ENCODE measurements at places on chromosomes 7 and 10.

DNA sequence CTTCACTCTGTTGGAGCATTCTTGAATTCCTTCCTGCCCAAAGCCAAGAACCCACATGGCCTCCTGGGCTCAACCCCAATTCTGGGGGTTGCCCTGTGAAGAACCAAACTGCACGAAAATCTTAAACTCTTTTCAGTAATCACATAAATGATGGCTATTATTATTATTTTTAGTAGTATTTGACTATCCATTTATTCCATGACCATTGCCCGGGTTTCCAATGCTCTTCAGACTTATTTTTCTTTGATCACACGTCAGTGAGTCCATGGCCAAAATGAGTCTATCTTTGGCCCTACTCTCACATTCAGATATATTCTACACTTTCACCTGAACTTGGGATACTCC lies 185.9 kb downstream of the AVL9 start:
- DNase-seq = no peak

DNA sequence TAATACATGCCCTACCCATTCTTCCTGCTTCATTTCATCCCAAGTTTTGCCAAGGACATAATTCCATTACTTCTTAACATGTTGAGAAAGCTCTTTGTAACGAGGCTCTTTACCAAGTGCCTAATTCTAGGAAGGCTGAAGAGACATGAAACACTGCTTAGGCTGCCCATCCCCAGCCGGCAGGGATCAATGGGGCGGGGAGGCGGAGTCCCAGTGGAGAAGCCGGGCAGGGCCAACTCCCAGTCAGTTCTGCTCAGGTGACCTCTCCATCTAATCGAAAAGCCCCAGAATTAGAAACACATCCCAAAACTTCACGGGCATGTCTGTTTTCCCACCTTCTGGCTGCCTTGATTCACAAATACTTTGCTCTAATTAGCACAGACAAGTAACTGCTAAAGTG lies 89.5 kb upstream of the LYZL1 start:
- DNase-seq = no peak

DNA sequence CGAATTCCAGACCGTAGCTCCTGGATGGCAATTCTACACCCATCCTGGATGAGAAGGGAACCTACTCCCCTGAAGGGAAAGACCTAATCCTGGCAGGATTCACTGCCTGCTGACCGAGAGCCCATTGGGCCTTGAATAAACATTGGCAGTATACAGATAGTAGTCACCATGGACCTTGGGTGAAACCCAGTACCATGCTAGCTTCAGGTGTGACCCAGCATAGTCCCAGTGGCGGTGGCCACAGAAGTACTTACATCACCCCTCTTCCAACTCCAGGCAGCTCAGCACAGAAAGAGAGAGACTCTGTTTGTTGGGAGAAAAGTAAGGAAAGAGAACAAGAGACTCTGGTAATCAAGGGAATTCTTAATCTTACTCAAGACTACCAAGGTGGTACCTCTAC lies 97.2 kb upstream of the SLC13A1 start:
- no peak for DNase-seq

DNA sequence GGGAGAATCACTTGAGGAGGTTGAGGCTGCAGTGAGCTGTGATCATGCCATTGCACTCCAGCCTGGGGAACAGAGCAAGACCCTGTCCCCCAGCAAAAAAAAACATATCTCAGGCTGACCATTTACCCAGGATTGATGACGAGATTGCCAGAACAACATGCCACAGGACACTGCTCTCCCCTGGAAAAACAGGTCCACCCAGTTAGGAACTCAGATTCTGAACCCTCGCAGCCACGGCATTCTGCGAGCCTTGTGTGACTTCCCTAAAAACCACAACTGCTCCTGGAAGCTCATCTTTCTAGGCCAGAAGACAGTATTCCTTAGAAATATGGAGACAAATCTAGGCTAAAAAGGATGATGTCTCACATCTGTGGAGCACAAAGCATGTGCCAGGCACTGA lies 42.1 kb upstream of the SH2B2 start:
- no peak for DNase-seq

- no peak for DNase-seq
These were observed 438.8 kb downstream of the HTR7 start for GRCh38 chr10:90418869-90419652.

GRCh38 chr7:2523941-2524807 lies 4.6 kb downstream of the LFNG start:
- DNase-seq = no peak

DNA sequence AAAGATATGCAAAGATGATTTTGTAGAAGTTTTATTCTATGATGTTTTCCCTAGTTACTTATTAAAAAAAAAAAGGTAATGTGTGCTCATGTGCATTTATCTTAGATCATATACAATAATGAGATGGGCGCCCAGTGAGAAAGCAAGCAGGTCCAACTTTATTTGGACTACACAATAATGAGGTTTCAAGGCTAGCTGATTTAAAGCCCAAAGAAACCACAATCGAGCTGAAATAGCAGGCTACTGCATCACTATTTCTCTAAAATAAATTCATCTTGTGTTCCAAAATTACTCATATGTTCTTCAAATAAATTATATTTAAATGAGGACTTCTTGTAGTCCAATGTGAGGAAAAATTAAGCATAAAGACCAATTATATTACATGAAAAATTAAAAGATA lies 110.1 kb downstream of the JMJD1C start:
- DNase-seq = no peak

DNA sequence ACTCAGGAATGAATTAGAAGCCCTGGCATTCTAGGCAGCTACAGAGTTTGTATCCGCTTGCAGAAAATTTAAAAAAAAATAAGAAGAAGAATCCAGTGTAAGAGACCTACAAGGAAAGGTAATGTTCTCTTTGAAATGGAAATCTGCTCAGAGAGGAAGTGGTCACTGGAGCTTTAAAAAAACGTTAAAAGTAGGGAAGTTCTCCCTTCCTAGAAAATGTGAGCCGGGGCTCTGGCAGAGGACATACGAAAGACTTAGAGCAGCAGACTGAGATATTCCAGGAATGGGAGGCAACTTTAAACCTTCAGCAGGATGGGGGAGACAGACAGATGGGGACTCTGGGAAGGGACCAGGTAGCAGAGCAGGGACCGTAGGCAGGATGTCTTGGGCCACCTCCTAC lies 149.4 kb upstream of the NPS start:
- no peak for DNase-seq

DNA sequence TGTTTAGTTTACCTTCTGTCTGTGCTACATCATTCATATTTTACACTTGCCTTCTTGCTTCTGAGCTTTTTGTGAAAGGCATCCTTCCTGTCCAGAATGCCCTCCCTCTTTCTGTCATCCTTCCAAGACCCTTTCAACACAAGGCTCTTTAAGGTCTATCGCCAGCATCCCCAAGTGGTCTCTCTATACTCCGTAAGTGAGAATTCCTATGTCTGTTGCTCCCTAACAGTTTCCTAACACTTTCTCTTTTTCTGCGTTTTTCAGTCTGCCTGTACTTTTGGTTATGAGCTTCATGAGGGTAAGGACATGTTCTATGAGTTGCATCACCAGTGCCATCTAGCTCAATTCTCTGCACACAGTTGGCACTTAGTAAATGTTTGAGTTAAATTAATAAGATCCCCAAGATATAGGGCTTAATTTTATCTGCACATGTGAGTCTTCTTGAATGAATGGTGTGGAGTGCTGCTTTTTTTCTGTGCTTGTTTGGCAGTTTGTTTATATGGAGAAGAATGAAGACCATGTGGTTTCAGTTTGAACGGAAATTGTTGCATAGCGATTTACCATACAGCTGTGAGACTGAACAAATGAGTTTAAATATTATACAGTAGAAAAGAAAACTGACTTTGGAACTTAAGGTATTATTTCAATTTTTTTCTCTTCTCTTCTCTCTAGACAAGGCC lies 29.4 kb downstream of the RABGEF1 start:
- no peak for DNase-seq

GRCh38 chr7:143975617-143976016 lies 21.0 kb downstream of the OR2F1 start:
- no peak for DNase-seq

GRCh38 chr7:37728747-37729146 lies 45.2 kb downstream of the GPR141 start:
- DNase-seq = no peak

- DNase-seq = no peak
These were observed 8.8 kb downstream of the AASS start for GRCh38 chr7:122135275-122135674.

GRCh38 chr7:16397501-16398145 lies 23.7 kb downstream of the CRPPA start:
- DNase-seq = no peak

DNA sequence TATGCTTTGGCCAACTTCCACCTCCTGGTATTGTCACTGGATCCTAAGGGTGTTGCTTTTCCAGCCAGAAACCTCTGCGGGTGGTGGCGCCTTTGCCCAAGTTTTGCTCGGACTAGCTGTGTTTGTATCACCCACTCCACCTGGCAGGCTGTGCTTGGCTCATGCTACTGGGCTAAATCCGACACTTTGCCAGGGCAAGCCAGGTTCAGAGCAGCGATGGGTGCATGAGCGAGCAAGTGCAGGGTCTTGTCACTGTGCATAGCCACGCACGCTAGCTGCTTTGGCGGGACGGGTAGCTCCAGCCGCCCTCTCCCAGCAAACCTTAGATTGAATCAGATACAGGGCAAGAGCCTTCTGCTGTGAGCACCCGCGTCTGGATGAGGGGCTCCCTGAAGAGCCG lies 737.5 kb downstream of the PCDH15 start:
- no peak for DNase-seq

DNA sequence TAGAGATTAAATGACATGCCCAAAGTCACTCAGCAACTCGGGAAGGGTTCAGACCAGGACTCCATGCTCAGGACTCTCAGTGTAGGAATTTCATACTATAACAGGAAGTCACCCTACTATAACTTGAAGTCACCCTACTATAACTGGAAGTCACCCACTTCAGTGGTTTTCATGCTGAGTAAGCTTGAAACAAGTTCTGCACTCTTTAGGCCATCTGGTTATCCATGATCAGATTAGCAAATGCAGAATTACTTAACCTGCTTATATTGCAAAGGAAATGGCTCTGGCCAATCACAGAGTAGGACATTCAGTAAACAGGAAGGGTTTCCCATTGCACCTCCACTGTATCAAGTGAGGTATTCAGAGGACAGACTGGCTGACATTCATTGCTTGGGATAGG lies 1240.4 kb downstream of the GATA3 start:
- no peak for DNase-seq

- DNase-seq = no peak
These were observed 66.9 kb downstream of the PTPRE start for GRCh38 chr10:127973791-127974311.

DNA sequence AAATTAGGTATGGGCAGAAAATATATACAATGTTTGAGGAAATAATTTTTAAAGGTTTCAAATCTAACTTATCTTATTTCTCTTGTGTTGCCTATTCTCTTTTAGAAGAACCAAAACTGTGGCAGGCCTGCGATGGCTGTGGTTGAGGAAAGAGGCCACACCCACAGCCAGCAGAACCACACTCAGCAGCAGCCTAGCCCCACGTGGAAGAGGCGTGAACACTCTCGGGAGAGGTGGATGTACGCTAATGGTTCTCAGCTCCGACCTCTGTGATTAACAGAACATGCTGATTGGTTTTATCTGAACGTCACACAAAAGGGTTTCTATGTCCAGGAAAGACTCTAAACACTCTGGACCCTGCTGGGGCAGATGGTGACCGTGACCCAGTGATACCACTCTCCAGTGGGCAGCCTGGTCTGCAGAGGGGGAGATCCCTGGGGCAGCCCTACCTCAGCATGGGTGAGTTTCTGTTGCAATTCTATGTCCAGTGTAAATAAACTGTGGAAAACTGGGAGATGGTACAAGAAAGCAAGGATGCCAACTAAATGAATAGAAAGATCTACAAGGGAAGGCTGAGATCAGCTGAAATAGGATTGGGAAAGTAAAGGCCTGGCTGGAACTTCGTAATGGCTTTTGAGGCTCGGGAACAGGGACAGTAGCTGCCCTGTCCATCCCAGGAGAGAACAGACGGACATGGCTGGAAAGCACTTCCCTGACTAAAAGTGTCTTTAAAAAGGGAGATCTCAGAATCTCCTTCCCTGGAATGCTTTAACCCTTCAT lies 26.6 kb downstream of the DIP2C start:
- no peak for DNase-seq

- no peak for DNase-seq
These were observed 45.9 kb downstream of the COL1A2 start for GRCh38 chr7:94440451-94441039.

DNA sequence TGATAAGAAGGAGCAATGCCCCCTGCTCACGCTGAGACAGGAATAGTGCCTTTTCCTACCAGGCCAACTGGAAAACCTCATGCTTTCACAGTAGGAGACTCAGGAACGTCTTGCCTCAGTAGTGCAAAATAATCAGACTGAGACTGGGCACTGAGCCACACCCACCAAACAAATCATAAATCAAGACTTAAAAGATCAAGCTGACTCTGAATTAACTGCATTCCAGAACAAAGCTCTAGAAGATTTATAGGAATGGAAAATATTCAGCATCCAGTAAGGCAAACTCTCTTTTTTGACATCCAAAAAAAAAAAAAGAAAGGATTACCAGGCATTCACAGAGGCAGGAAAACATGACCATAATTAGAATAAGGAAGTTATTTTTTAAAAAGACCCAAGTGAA lies 30.5 kb upstream of the SLC18A3 start:
- no peak for DNase-seq

GRCh38 chr10:71975087-71975870 lies 11.1 kb downstream of the CHST3 start:
- no peak for DNase-seq

DNA sequence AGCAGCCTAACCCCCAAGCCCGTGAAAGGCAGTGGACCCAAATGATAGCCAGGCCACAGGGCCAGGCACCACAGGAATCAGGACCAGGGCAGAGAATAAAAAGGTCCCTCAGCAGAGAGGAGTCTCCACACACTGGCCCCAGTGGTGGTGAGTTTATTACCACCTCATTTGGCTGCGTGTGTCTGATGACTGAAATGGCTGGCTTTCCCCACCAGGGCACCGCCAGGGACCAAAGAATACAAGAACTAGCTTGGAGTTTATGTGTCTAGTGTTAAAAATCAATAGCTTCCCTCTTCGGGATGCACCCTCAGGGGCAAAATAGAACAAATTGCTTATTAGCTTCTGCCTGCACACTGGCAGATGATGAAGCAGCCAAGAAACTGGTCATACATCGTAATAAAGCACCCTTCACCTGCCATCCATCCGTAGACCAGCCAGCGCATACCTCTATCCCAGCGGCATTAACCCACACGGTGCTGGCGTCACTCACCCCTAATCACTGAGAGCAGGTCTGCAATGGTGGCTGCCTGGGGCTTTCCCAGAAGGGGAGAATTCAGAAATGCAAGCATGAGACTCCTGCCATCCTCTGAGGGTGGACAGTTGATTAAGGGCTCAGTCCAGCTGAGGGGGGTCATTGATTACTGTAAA lies 223.7 kb upstream of the ZMIZ1 start:
- DNase-seq = no peak

- DNase-seq = no peak
These were observed 23.2 kb downstream of the STMP1 start for GRCh38 chr7:135685306-135686084.

All from stimulated activated CD4-positive, alpha-beta T cell treated with anti-CD3 and anti-CD28 coated beads, Interleukin-2, amount 100 ng/mL, for 4 hours (primary cell).